A549 treated with Hydrocortisone at 1 μM for 4 hours (cell line): ENCODE measurements at places on chromosomes 3 and 15. TPM values are rescaled to one million over a fixed set of nuclear protein-coding genes. Genes with fewer than 3 reads are reported as not detected.

ACTRT3 gene
- total RNA-seq: 2.9 to 3.3 TPM (median 3.0 TPM) in 5 replicates

APBA2 gene
- total RNA-seq: 16.3 to 21.2 TPM (median 18.2 TPM) in 5 replicates

PCBP4 gene
- 12.1 to 14.2 TPM (median 13.3 TPM) in 5 replicates for total RNA-seq

FBXO40 gene
- total RNA-seq: not detected in 5 replicates

CKMT1A gene
- 1.7 to 2.8 TPM (median 2.7 TPM) in 5 replicates for total RNA-seq

MUSTN1 gene
- total RNA-seq: 0.20 to 0.32 TPM in 2 of 5 replicates, not detected in the others

CAPN7 gene
- 21.4 to 28.9 TPM (median 26.1 TPM) in 5 replicates for total RNA-seq

GABRB3 gene
- total RNA-seq: 60.1 to 88.7 TPM (median 74.5 TPM) in 5 replicates
